ENCODE measurements at places on chromosomes 6 and 20. TPM values are rescaled to one million over a fixed set of nuclear protein-coding genes. Genes with fewer than 3 reads are reported as not detected.

Gene C20orf144
- 0.44 TPM for total RNA-seq

Gene PNRC1
- 51.4 TPM for total RNA-seq

Gene ITCH
- total RNA-seq: 69.3 TPM

Gene DEFB127
- total RNA-seq: not detected

Gene SUMO4
- 1.8 TPM for total RNA-seq

Gene AHI1
- 27.6 TPM for total RNA-seq

Gene AIG1
- 21.4 TPM for total RNA-seq

Gene SPATS1
- total RNA-seq: not detected

Gene TMEM242
- total RNA-seq: 10.4 TPM

Gene CST7
- not detected for total RNA-seq

Gene ENTPD6
- total RNA-seq: 70.0 TPM

Gene GATA5
- total RNA-seq: not detected

Gene CST2
- not detected for total RNA-seq

Gene COL11A2
- total RNA-seq: 4.2 TPM

Gene ADAM33
- total RNA-seq: 3.0 TPM

GRCh38 chr6:17851720-17852161 lies 135.7 kb downstream of the KIF13A start:
- no peak for DNase-seq

- DNase-seq: no peak
Measured at GRCh38 chr20:25296094-25297093, 48.5 kb downstream of the PYGB start.

DNA sequence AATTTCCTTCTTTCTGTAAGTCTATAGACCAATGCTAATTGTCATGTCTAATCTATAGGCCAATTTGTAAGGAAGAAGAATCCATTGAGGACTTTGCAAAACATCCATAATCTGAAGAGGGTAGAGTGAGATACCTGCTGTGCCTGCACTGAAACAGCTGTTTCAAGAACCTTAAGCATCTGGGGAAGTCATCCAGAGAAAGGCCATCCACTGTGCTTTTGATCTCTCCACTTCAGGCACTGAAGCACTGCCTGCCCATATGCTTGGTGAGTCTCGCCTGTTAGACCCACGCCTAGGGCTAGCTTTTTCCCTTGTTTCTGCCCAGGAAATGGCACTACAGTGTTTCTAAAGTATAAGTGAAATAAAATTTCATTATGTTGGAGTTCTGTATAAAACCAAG lies 921.8 kb upstream of the EPHA7 start:
- DNase-seq: no peak

DNA sequence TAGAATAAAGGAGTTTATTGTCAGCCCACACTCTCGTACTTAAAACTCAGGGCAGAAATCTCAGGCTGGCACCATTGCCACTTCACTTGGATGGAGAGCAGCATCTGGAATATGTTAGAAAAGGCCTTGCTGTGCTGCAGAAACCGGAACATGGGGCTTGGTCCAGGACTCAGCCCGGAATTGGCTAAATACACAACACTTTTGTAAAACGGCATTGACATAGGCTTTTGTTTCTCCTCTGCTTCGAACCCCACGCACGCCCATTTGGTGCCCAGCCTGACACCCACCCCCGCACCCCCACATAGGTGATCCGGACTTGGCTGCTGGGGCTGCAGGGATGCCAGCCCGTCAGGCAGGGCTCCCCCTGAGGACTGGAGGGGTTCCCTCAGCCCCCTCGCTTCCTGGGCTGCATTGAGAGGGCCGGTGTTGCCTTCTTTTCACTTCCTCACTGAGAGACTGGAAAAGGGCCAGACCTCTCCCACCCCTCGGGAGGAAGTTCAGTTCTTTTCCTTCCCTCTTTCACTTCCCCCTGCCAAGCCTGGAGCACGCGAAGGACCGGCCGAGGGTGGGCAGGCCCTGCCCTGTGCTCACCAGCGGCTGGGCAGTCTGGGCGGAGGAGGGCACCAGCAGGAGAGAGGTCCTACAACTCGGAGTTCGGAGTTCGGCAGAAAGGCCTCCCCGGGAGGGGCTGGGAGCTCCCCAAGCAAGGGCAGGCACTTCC lies 17.9 kb upstream of the CST3 start:
- DNase-seq: no peak

GRCh38 chr6:37559501-37559900 lies 59.8 kb upstream of the CCDC167 start:
- DNase-seq: no peak

- no peak for DNase-seq
Measured at GRCh38 chr6:90044833-90045381, 150.6 kb downstream of the GJA10 start.

GRCh38 chr20:10498200-10498599 lies 63.1 kb downstream of the SLX4IP start:
- no peak for DNase-seq

DNA sequence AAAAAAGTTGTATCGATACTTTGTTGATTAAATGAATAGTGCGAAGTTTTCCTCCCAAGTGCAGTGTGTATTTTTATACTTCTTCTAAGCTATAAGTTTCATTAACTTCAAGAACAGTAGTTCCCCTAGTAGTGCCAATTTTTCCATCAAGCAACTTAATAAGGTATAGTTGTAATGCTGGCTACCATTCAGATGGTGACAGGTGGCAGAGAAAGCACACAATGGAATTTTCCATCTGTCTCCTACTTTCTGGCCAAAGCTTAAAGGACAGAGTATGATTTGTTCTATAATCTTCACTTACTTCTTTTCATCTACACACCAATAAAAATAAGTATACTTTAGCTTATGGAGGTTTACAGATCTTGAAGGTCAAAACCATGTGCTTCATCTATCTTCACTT lies 431.1 kb downstream of the NKAIN2 start:
- no peak for DNase-seq

DNA sequence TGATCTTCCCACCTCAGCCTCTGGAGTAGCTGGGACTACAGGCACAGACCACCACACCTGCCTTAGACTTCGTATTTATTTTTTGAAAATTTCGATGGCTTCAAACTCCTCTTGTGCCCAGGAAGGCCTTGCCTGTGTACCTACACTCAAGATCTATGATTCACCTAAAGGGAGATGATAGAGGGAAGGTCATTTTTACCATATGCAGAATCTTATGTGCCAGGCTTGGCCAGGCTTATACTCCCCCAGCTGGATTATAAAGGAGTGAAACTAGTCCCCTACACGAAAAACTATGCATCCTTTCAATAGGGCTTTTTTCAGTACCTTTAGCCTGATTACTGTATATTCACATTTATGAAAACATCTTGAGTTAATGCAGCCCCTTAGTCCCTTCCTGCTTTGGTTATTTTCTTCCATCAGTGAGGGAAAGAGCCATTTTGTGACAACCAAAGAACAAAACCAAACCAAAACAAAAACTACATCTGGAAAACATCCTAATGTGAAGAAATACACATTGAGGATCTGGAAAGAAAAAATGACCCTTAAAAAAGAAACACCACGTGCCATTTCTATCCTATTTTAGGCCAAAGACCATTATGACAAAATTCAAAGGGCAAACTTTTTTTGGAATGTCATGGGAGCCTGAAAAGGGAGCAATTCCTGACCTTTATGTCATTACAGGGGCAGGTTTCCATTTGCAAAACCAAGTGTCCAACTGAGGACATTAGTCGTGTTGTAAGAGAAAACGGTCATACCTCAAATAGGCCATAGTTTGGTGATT lies 34.7 kb downstream of the RIPOR2 start:
- no peak for DNase-seq

DNA sequence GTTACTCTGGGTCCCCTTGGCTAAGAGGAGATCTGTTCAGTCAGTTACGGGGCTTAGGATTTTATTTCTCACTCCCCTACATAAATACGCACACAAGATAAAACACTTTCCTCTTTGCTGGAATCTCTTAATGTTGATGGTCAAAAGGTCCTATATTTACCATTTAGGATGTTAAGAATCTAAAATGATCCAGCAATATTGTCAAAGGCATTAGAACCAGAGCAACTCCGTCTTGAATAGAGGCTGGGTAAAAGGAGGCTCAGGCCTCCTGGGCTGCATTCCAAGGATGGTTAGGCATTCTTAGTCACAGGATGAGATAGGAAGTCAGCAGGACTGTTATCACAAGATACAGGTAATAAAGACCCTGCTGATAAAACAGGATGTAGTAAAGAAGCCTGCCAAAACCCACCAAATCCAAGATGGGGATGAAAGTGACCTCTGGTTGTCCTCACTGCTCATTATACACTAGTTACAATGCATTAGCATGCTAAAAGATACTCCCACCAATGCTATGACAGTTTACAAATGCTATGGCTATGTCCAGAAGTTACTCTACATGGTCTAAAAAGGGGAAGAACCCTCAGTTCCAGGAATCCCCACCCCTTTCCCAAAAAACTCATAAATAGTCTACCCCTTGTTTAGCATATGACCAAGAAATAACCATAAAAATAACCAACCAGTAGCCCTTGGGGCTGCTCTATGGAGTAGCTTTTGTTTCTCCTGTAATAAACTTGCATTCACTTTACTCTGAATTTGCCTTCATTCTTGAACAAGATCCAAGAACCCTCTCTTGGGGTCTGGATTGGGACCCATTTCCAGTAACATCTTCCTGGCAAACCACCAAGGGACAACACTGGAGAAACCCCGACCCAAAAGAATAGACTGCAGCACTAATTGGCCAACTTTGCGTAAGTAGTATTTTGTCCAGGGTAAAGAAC lies 107.5 kb downstream of the DTNBP1 start:
- no peak for DNase-seq

DNA sequence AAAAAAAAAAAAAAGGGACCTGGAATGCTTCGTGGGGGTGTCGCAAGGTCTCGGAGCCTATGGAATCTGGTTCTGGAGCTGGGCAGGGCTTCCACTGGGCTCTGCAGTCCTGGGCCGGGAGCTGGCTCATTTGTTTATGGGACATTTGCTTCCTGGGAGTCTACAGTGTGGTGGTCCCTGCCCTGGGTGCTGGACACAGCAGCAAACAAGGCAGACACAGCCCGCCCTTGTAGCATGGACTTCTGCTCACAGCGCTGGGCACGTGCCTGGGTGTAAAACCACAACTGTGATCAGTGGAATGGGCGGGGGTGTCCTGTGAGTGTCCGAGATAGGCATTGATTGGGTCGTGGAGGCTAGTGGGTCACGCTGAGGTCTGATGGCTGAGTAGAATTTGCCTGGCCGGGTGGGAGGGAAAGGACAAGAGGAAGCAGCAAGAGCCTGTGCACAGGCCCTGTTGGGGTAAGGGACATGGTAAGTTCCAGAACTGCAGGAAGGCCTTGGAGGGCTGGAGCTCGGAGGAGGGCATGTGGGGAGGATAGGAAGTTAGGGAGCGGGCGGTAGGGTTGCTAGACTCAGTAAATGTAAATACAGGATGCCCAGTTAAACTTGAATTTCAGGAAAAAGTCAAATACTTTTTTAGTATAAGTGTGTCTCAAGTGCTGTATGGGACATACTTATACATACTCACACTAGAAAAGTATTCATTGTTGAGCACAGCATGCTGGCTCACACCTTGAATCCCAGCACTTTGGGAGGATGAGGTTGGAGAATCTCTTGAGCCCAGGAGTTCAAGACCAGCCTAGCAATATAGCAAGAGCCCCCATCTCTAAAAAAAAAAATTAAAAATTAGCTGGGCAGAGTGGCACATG lies 61.3 kb upstream of the PMEPA1 start:
- DNase-seq: no peak

GRCh38 chr6:134727081-134727480 lies 222.8 kb downstream of the ALDH8A1 start:
- DNase-seq: no peak

DNA sequence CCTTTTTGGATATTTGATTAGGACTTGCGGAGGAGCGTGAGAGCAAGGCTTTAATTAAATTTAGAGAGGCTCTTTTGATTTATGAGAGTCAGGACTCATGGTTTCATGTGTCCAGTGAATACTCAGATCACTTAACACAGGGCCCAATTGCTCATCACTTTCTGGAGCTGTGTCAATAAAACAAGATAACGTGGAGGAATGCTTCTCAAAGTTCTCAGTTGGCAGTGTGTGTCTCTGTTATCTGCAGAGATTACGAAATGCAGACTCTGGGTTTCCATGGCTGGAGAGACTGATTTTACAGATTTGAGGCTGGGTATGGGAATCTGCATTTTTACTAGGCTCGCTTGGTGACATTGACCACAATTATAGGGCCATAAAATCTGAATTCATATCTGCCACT lies 335.8 kb upstream of the FLRT3 start:
- no peak for DNase-seq

- no peak for DNase-seq
Measured at GRCh38 chr6:68975816-68976215, 340.7 kb downstream of the ADGRB3 start.

- no peak for DNase-seq
Measured at GRCh38 chr6:163406366-163406765, 8.2 kb upstream of the QKI start.

DNA sequence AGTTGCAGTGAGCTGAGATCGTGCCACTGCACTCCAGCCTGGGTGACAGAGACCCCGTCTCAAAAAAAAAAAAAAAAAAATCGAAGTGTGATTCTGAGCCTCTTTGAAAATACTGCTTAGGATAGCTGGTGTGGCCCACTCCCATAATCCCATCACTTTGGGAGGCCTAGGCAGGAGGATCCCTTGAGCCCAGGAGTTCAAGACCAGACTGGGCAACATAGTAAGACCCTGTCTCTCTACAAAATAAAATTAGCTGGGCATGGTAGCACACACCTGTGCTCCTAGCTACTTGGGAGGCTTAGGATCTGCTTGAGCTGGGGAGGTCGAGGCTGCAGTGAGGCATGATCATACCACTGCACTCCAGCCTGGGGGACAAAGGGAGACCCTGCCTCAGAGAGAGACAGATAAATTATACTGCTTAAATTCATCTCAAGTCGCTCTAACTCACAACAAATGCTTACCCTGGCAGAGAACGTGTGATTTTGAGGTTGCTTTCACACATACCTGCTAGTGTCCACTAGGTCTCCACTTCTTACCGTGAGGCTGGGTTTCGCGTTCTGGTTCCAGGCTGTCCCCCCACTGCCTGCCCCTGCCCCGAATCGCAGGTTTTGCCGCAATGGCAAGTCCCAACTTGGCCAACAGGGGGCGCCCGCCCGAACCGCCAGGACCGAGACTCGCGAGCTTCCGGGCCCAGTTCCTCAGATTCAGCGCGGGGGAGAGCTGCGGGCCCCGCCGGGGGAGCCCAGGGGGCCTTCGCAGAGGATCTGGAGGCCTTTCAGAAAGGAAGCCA lies 12.3 kb upstream of the TMC2 start:
- peak; percentile 92 for DNase-seq

- no peak for DNase-seq
Measured at GRCh38 chr20:17626217-17627007, 55.6 kb downstream of the RRBP1 start.

- no peak for DNase-seq
Measured at GRCh38 chr20:9617940-9618339, 103.5 kb downstream of the LAMP5 start.

DNA sequence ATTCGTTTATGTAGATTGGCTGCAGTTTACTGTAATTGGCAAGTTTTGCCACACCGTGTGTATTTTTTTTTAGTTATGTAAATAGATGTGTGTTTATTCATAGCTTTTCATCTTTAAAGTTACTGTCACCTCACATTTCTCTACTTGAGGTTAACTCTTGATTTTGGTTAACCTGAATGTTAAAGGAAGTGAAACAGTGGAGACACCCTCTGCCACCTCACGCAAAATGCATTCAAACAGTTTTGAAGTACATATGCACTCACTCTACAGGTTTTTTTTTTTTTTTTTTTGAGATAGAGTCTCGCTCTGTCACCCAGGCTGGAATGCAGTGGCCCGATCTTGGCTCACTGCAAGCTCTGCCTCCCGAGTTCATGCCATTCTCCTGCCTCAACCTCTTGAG lies 17.7 kb downstream of the OR2A4 start:
- no peak for DNase-seq

GRCh38 chr20:9597547-9597946 lies 83.2 kb downstream of the LAMP5 start:
- DNase-seq: no peak

GRCh38 chr6:111806561-111807497 lies 66.4 kb downstream of the FYN start:
- DNase-seq: no peak
